ENCODE measurements at places on chromosomes 1 and 21.

DNA sequence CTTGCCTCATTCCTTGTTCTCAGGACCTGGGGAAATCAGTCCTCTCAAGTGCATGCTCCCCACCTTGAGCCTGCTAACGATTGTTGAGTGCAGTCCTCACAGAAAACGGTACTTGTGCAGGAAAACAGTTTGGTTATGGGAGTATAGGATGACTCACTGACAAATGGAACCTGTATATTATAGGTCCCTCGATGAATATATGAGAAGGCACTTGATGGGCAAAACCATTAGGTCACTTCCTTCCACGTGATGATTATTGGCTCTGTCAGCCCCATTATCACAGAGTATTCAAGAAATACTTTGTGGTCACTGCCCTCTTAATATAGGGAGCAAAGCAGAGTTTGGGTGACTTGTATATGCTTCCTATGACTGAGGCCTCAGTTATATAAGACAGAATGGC is 6.2 kb downstream of the CCDC17 start:
- no peak for DNase-seq

DNA sequence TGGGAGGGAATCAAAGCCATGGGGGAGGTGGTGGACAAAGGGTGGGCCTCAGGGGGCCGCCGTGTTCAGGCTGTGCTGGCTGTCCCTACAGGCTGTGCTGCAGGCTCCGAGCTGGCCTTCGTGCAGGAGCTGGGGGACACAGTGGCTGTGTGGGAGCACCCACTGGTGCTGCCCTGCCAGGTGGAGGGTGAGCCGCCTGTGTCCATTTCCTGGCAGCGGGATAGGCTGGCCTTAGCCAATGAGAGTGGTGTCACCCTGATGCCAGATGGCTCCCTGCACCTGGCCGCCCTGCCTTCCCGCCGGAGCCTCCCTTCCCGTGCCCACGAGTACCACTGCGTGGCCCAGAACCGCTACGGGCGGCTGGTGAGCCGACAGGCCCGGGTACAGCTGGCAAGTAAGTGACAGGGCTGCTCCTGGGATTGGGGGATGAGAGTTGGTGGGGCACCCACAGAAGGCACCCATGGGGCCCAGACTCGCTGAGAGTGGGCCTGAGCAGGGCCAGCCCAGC is 20.2 kb downstream of the SLC27A3 start:
- DNase-seq: no peak

GRCh38 chr1:116008656-116009390 is 32.5 kb downstream of the SLC22A15 start:
- no peak for DNase-seq

DNA sequence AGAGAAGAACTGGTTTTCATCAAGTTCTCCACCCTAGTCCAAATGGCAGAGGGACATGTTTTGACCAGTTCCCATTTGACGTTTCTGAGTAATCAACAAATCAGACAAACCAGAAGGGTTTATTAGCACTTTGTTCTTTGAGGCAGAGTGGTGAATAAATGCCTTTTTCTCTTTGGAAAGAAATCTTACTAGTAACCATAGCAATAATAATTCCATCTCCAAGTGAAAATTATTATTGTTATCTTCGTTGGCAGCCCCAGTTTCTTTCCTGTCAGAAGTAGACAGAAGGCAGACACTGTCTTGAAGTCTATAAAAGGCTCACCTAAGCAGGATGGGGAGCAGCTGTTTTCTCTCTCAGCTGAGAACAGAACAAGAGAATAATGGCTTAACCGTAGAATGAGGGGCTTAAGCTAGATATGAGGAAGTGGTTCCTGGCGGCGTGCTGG is 391.6 kb downstream of the PBX1 start:
- no peak for DNase-seq

GRCh38 chr1:170714938-170715337 is 51.0 kb downstream of the PRRX1 start:
- no peak for DNase-seq

DNA sequence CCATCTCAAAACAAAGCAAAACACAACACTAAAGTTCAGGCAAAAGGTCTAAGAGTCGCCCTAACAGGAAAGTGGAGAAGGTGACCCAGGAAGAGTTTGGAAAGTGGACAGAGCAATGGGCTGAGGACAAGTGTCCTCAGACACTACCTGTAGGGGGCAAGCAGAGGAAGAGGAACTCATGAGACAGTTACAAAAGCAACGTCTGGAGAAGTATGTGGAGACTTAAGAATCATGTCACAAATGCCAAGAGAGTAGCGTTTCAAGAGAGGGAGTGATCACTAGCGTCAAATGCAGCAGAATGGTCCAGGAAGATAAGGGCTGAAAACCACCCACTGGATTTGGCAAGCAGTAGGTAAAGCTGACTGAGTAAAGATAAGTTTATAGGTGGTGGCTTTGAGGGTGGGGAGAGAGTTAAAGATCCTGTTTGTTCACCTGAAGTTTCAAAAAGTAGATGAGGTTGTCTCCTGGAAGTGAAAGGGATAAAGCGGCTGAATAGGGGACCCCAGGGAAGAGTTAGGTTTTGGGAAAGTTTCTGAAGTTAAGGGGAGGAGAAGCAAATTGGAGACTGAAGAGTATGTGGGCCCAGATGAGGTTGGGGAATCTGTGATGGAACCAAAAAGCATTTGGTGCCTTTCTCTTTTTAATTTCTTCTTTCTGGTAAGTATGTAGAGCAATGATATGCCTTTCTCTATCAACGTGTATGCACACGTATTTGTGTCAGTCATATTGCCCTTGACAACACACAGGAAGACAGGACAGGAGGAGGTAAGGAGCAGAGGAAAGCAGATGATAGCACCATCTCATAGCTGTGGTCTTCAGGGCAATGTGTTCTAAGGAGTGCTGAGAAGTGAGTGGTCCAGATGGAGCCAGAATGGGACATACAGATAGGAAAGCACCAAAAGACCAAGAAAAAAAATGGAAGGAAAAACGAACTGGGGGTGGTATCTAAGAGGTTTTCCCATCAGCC is 3.1 kb downstream of the BSDC1 start:
- DNase-seq: no peak

DNA sequence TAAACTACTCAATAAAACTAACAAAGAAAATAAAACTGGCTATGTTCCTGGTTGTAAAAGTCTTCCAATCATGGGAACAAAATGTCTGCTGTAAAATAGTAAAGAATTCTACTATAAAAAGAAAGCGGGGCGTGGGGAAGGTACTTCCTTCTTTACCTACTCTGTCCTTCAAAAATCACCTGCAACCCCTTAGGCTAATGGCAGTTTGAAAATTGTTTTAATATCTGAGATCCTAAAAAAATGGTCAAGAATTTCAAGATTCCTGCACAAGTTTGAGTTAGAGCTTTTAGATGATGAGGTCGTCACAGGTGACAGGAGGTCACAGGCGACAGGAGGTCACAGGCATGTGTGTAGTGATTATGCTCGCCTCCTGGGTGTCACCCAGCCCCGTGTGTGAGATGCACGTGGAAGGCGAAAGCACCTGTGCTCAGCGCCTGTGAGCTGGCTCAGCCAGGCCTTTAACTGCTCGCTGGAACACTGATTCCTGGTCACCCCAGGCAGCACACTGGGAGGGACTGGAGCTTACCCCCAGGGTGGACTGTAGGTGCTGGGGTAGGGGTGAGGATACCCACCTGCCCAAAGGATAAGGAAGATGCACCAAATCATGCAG is 18.6 kb upstream of the TMPRSS2 start:
- no peak for DNase-seq

DNA sequence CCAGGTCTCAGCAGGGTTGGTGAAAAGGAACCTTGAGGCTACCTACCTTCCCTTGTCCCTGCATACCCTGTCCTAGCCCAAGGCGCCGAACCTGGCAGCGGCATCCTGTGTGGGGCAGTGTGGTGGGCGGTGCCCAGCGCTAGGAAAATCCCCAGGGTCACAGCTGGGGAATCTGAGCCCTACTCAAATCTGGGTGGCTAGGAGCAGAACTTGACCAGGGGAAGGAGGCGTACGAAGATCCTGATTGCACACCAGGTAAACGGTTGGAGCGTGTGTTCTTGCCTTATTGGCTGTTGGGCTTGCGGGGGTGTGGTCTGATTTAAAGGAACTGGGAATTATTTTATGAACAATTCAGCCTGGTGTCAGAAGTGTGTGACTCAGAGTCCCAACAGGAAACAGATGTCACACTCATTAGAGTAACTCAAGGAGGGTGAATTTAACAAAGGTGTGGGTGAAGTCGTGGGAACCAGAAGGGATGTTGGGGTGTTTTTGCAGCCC is 118.6 kb downstream of the LRIG2 start:
- DNase-seq: no peak

GRCh38 chr21:45511007-45511406 is 31.2 kb downstream of the SLC19A1 start:
- DNase-seq: no peak

GRCh38 chr1:1939296-1940122 is 20.4 kb upstream of the TMEM52 start:
- DNase-seq: no peak

- DNase-seq: no peak
Observed at GRCh38 chr1:64470665-64471217, 812 bp downstream of the CACHD1 start.

- no peak for DNase-seq
Observed at GRCh38 chr1:42081475-42081874, 71.7 kb upstream of the GUCA2B start.

DNA sequence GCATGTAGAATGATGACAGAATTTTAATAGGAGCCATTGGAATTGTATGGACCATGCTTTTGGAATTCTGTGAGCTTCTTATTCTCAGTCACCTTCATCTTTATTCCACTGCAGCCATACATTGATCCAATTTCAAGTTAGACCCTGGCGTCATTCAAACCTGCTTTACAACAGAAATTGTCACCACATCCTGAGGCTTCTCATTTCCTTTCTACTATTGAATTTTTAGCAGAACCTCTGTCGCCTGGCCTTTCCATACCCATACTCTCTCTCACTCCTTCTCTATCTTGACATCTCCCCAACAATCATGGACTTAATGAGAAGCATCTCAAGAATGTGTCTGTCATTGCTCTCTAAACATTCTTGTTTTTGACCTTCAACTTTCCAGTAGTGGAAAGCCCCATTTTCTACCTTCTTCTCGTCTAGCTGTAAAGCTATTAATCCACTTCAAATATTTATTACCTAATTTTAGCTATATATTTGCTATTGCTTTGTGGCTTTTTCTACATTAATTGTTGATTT is 74.1 kb downstream of the CRB1 start:
- DNase-seq: no peak

- no peak for DNase-seq
Observed at GRCh38 chr1:237732657-237733056, 158.1 kb downstream of the ZP4 start.

DNA sequence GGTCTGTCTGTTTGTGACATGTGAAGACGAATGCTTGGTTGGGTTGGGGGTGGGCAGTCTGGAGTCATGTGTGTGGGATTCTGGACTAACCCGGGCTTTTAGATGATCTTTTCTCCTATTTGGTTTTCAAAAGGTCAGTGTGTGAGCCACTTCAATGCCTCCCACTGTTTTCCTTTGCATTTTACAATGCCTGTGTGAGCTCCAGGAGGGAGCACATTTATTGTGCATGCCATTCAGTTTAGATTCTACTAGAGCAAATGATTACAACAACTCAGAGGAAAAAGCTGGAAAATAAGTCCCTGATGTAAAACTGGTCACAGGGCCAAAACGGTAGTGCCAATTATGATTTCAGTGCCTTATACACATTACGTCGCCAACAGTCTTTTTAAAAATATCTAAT is 90.9 kb downstream of the LYPLAL1 start:
- no peak for DNase-seq

- DNase-seq: no peak
Observed at GRCh38 chr1:186905561-186905960, 76.8 kb downstream of the PLA2G4A start.

DNA sequence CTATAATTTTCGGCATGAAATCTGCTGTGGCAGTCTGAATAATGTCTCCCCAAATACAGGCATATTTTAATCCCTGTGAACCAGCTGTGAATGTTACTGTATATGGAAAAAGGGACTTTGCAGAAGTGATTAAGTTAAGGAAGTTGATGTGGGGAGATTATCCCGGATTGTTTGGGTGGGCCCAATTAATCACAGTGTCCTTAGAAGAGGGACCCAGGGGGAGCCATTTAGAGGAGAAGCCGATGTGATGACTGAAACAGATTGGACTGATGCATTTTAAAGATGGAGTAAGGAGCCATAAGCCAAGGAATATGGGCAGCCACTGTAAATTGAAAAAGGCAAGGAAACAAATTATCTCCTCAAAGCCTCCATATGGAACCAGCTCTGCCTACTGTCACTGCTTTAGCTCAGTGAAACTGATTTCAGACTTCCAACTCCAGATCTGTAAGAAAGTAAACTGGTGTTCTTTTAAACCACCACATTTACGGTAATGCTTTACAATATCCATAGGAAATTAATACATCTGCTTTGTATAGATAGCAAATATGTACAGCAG is 61.1 kb upstream of the GPR88 start:
- no peak for DNase-seq

DNA sequence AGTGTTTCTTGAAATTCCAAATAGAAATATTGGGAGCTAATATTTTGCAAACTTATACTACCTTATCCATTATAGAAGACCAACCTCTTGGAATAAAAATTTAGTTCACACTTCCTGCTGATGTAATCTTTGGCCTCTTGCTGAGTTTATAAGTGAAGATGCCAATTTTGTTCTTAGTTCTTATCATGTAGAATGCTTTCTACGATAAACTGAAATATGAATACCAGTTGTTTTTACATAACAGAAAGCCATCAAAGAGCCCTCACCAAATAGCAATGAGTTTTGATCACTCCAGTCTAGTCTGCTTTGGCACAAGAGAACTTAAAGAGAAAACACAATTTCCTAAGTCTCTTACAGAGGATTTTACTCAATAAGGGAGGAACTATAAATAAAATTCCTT is 89.5 kb downstream of the DENND1B start:
- no peak for DNase-seq

- no peak for DNase-seq
Observed at GRCh38 chr1:40344597-40344996, 27.5 kb upstream of the COL9A2 start.

DNA sequence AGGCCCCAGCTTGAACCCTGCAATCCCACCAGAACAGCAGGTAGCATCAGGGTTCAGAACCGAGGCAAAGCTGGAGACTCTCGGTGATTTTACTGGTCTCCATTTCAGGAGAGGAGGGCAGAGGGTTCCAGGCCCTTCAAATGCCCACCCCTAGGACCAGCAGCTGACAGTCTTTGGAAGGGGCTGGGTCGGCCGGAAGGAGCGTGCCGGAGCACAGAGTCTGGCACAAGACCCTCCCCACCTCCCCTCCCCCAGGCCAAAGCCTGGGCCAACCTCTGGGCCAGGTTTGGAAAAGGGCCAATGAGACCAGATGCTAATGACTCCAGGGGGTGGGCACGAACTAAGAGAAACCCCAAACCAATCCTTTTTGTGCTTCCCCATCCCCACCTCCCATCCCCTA is 6.9 kb downstream of the FBXO2 start:
- no peak for DNase-seq

DNA sequence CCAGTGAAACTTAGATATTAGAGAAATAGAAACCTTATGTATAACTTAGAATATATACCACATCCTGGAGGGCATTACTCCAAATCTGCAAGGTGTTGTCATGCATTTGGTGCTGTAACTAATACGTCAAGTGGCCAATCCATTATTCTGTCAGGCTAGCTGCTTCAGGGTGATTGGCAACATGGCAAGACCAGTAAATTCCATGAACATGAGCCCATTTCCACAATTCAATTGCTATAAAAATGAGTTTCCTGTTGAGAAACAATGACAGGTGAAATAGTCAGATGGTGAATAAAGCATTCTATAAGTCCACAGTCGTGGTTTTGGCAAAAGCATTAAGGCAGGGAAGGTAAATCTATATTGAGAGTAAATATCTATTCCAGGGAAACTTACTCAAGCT is 566.0 kb downstream of the ADGRL2 start:
- no peak for DNase-seq

Data from SIG-M5 (cell line).